Colonic mucosa (tissue), 4 donors: ENCODE measurements at places on chromosomes 4 and X. TPM values are rescaled to one million over a fixed set of nuclear protein-coding genes. Genes with fewer than 3 reads are reported as not detected.

Gene GPRASP3
- total RNA-seq = 3.7 TPM

Gene SSX7
- not detected for total RNA-seq

Gene PTPN13
- total RNA-seq = 4.2 TPM

Gene RPL9
- total RNA-seq = 1,383 TPM

Gene TET2
- total RNA-seq = 30.1 TPM
